Right cardiac atrium (tissue), 5 donors: ENCODE measurements at places on chromosomes 16 and 17. TPM values are rescaled to one million over a fixed set of nuclear protein-coding genes. Genes with fewer than 3 reads are reported as not detected.
A peak's percentile ranks its signal among the peaks of the same experiment; 100 is the strongest.

The NACA2 gene
- not detected for total RNA-seq

DNA sequence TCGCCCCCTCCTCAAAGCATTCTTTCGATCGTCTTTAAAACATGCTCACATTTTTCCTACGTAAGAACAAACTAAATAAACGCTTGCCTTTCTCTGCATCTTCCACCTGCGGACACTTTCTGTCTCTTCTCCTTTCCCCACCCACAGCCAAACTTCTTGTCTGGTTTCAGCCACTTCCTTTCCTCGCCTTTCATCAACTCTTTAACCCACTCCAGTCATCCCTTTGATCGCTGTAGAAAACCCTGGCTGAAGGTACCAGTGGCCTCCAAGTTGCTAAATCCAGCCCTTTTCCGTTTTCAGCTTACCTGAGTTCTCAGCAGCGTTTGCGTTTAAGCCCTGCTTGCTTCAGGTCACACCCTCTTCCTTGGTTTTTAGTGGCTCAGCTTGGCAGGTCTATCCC, 483 bp downstream of the RPA1 start:
- no peak for DNase-seq

- DNase-seq, result no peak
Observed at GRCh38 chr17:47649972-47650524, 329 bp downstream of the KPNB1 start.

The GP1BA gene
- total RNA-seq, result not detected

DNA sequence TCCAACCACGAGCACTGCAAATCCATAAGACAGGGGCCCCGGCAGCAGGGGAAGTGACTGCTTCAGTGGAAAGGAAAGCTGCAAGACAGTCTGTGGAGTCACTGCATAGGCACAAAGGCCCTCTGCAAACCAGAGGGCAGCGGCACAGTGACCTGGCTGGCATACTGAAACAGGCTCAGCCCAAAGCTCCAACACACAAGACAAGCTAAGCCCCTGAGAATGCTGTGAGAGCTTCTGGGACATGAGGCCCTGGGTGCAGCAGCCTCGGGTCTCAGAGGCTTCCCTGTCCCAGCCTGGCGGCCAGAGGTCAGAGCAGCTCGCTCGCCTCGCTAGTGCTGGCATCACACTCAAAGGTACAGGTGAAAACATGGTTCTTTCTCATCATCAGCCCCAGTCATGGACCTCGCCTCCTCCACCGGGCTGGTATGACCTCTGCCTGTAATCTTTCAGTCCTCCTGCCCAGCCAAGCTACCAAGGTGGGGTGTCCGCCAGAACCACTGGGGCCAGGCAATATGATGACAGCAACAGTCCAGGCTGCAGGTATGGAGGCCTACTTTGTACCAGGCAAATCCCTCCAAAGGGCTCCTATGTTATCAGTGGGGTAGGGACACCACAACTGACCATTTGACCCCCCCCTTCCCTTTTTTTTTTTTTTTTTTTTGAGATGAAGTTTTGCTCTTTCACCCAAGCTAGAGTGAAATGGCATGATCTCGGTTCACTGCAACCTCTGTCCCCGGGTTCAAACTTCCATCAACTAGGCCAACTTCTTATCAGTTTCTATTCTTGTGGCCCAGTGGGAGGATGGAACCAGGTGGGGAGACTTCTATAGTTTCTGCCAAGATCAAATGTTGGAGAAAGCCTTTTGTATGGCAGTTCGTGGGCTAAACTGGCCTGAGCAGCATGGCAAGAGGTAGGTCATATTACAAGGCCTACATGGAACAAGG, 19.2 kb downstream of the ST3GAL2 start:
- no peak for DNase-seq

DNA sequence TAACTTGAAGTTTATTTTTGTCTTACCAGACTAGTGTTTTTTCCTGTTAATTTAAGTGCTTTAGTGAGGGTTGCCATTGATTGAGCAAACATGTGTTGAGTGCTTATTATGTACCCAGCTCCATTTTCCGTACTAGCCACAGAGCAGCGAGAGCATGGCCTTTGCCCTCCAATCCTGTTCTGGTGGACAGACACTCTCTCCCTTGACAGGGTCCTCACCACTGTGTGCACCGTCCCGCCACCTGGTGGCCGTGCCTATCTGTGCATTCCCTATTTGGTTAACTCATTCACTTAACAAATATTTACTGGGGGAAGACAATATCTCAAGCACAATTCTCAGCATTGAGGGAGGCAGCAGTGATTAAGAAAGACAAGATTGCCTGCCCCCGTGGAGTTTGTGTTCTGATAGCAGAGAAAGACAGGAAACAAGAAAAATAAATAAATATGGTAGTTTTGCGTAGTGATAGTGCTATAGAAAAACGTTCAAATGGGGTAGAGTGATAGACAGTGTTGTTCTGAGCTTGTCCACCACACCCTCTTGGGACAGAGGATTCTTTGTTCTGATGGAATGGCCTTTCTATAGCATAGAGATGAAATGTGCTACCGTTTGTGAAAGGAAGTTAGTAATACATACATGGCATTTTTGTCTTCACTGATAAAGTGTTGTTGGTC, 13.0 kb downstream of the CDH13 start:
- peak; percentile 81 for DNase-seq

GRCh38 chr17:27327871-27328270, 34.0 kb downstream of the WSB1 start:
- no peak for DNase-seq

The EVI2B gene
- total RNA-seq, result 5.5 TPM

DNA sequence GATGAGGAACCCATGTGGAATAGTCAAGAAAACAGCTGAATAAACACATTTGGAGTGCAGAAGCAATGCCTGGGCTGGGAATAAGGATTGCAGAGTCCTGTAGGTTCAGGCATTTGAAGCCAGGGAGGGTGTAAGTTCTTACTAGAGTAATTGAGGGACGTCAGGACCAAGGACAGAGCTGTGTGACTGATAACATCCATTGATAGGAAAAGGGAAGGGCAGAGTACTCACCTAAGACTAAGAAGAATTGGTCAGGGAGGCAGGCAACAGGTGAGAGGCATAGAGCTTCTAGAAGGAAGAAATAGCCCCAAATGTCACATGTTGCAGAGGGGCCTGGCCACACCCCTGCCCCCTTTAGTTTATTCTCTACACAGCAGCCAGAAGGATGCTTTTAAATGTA, 79.8 kb upstream of the TMEM132E start:
- no peak for DNase-seq

The TSPOAP1 gene
- 17.2 TPM for total RNA-seq

DNA sequence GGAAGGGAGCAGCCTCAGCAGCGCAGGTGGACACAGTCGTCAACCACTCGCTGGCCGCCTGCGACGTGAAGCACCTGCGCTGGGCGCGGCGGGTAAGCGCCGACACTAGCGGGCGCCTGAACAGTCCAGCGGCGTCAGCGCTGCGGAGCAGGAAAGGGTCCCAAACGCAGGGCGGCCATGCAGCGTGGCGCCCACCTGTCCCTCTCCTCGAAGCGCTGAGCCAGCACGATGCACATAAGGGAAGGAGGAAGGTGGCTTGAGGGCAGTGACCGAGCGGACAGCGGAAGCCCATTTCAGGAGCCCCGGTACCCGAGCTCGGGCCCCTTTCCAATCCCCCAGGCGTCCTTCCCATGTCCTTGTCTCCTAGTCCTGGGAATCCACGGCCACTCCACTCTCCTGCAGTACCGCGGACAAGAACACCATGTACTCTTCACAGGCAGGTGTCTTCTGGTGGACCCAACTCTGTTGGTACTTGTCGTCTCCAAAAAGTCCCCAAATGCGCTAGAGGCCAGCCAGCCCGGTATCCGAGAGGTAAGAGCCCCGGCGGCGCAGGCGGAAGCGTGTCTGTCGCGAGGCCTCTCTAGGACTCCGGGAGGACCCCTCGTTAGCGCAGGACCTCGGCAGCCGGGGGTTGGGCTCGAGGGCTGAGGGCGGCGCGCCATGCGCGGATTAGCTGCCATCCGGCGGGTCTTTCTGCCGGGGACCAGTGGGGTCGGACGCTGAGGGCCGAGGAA, 14.4 kb downstream of the ZNF232 start:
- peak; percentile 93 for DNase-seq

DNA sequence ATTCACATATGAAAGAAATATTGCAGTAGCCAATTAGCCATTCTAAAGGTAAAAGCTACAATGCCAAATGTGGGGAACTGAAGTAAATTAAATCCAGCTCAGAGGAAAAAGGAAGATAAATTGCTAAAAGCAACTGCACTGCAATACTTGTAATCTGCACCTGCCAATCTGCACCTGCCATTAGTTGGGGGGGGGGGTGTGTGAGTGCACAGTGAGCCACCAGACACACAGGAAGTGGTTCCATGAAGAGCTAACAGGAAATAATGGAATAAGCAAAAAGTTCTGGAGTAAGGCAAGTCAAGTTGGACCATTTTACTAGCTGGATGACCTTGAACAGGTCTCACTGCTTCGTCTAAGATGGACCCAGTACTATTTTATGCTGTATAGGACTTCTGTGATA, 191.8 kb downstream of the PARN start:
- DNase-seq, result no peak

The BRIP1 gene
- total RNA-seq, result 0.41 TPM

The IL21R gene
- total RNA-seq, result 1.4 TPM

The GPR179 gene
- total RNA-seq, result not detected

- DNase-seq, result no peak
Observed at GRCh38 chr16:56408379-56409098, 16.8 kb downstream of the AMFR start.

DNA sequence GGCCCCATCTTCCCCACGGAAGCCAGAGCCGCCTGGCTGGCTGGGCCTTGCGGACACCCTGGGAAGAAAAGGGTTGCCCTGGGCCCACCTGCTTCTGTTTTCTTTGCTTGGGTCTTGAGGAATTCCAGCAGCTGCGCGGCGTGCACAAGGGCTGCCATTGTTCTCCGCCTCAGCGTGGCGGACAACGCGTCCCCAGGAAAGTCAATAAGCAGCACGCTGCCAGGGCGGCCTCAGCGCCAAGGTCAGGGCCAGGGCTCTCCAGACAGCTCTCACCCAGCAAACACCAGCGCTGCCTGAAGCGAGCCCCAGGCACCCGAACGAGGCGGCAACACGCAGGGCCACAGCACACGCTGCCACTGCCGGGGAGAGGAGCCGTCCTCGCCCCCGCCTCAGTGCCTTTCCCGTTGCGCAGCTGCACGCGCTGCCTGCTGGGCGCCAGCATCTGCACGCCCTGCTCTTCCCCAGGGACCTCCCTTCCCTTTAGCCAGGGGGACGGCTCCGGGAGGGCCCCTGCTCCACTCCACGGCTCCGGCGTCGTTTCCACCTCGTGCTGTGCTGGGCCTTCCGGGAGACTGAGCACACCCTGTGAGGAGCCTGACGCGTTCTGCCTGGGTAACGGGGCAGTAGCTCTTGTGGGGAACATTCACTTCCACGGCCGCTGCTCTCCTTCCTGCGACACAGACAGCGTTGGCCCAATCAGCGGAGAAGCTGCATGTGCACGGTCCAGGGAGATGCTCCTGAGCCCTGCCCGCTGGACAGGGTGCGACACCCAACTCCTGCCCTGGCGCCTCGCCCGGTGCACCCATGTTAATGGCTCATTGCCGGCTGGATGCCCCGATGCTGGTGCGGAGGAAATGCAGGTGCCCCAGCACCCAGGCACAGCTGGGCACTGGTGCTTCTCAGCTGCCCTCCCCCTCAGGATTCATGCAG, 57.8 kb downstream of the LMF1 start:
- DNase-seq, result no peak

DNA sequence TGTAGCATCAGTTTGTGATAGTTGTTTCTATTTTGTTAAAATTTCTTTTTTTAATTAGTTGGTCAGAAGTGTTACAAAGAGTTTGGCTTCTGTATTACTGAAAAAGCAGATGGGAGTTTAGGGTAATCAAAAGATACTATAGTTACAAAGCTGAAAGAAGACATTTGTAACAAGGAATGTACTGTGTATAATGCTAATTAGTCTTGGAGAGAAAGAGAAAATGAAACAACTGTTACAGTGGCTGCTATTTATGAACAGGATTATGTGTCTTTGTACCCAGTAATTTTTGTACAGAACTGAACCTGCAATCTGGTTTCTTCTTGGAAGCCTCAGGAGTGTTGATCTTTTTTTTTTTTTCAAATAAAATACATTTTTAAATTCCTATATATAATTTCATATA, 14.3 kb downstream of the GDPD1 start:
- no peak for DNase-seq

The KNOP1 gene
- 9.2 TPM for total RNA-seq

DNA sequence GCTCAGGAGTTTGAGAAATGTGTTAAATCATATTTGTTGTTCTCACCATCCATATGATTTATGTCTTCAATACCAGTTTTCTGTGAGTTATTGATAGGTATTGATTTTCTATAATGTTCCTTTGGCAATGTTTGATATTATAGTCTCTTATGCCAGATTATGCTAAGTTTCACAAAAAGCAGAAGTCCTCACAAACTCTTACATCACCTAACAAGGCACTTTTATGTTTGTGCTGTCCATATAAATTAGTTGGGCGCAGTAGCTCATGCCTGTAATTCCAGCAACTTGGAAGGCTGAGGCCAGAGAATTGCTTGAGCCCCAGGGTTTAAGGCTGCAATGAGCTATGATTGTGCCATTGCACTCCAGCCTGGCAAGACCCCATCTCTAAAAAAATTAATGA, 12.6 kb upstream of the UQCRC2 start:
- DNase-seq, result no peak

- no peak for DNase-seq
Observed at GRCh38 chr16:14199624-14200023, 128.5 kb downstream of the MRTFB start.

DNA sequence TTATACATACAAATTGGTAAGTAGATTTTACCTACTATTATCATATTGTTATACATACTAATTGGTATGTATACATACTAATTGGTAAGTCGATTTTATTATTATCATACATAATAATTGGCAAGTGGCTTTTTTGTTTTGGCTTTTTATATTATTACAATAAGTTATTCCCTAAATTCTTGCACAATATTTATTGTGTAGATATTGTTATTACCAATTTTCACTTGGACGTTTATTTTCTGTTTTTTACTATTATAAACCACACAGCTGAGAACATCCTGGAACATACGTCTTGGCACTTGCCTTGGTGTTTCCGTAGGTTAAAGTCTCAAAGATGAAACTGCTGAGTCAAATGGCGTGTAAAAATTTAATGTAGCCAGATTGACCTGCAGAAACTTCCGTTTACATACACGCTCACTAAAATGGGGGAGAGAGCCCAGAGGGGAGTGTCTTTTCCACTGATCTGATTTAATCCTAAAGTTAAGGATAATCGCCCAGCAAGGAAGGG, 18.9 kb downstream of the GNGT2 start:
- no peak for DNase-seq

DNA sequence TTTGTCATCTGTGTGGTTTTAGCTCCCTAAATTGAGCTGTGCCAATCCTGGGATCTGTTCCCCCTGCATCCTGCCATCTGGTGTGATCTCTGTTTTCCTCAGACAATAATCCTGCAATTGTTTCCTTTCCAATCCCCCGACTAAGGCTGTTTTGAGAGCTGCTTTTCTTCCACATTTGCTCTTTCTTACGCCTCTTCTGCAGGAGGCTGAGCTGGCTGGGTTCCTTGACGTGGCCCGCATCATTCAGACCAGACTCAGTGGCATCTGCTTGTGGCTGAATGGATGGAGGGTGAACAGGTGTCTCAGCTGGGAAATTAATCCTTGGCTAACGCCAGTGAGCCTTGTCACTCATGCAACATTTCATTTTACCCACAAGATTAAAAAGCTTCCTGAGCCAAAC, 9.8 kb upstream of the MED9 start:
- no peak for DNase-seq
